CD4-positive, alpha-beta T cell treated with Interleukin-10 for 1 hour (primary cell): ENCODE measurements at places on chromosomes 4 and X.

GRCh38 chrX:44483965-44484606 lies 58.6 kb downstream of the FUNDC1 start:
- DNase-seq = no peak

DNA sequence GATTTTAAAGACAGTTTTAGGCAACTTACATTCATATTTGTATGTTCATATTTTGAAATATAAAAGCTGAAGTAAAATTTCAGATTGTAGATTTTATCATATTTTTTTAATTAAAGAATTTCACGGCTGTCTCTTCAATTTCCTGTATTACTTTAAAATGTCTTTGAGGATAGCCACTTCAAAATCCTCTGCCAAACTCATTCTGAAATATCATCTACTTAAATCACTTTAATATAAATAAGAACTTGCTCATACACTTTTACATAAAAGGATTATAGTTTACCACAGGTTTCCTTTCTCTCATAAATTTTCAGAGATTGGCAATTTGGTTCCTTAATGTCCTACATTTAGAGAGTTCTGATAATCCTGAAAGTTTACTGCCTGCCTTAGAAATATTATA lies 478.2 kb downstream of the ADGRL3 start:
- DNase-seq = no peak

- no peak for DNase-seq
Measured at GRCh38 chr4:185889585-185889984, 77.6 kb upstream of the SORBS2 start.

DNA sequence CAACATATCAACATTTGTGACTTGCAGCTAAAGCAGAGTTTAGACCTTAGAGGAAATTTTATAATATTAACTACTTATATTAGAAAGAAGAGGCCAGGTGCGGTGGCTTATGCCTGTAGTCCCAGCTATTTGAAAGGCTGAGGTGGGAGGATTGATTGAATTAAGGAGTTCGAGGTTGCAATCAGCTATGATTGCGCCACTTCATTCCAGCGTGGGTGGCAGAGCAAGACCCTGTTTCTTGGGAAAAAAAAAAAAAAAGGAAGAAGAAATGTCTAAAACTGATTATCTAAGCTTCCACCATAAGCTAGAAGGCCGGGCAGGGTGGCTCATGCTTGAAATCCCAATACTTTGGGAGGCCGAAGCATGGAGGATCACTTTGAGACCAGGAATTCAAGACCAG lies 42.0 kb upstream of the USP9X start:
- DNase-seq = no peak

DNA sequence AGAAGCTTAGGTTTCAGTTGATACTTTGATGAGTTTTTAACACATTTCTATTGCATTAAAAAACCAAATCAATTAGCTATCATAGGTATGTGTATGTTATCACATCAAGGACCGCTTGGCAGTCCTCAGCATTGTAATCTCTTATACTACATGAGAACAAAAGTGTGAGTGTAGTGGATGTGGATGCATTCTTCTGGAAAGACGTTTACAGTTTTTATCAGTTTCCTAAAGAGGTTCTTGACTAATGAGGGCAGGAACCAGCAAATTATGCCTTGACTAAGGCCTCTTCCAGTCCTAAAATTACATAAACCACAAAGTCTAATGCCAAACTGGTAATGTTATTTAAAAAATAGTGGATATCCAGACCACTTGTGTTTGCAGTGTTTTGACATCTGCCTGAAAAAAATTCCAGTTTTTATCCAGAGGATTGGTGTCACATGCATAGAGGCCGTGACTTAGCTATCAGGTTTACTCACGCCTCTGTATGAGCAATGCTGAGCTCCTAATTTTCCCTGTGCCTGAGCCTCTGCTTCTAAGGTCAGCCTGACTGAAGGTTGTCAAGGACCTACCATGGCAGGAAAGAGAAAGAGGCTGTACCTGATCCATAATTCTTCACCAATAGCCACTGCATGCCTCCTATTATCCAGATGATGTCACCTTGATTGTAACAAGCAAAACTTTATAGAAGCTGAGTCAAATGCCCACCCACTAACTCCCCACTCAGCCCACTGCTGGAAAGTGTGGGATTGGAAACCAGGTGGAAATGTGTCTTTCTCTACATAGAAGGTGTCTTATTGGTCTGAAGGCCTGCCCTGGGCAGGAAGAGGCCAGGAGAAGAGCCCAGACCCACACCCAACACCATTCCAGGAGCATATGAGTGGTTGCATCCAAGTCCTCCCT lies 68.7 kb downstream of the ENPP6 start:
- DNase-seq = no peak

- no peak for DNase-seq
Measured at GRCh38 chrX:45794995-45795337, 594.3 kb upstream of the DIPK2B start.

GRCh38 chr4:70559211-70559830 lies 32.7 kb upstream of the AMBN start:
- DNase-seq = peak; percentile 38

DNA sequence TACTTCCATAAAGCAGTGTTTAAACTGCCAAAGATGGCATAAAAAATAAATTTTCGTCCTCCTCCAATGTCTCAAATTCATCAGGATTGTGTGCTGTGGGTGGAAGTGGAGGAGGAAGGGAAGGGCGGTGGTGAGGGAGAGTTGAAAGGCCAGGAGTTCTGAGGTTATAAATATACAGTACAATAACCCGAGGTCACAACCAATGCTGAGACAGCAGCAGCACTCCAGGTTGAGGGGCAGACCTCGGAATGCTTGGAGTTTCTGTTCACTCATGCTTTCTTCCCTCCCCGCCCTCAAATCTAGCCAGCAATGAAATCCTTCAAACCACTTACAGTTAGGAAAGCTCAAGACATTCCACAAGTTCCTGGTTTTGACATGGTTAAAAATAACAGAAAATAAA lies 134.0 kb upstream of the SMAD1 start:
- DNase-seq = no peak

- DNase-seq = no peak
Measured at GRCh38 chrX:30618160-30618765, 35.0 kb upstream of the GK start.

GRCh38 chr4:1249148-1249730 lies 309 bp upstream of the CTBP1 start:
- DNase-seq = peak; percentile 88

- DNase-seq = peak; percentile 26
Measured at GRCh38 chr4:122150931-122151330, 1.2 kb upstream of the BLTP1 start.

DNA sequence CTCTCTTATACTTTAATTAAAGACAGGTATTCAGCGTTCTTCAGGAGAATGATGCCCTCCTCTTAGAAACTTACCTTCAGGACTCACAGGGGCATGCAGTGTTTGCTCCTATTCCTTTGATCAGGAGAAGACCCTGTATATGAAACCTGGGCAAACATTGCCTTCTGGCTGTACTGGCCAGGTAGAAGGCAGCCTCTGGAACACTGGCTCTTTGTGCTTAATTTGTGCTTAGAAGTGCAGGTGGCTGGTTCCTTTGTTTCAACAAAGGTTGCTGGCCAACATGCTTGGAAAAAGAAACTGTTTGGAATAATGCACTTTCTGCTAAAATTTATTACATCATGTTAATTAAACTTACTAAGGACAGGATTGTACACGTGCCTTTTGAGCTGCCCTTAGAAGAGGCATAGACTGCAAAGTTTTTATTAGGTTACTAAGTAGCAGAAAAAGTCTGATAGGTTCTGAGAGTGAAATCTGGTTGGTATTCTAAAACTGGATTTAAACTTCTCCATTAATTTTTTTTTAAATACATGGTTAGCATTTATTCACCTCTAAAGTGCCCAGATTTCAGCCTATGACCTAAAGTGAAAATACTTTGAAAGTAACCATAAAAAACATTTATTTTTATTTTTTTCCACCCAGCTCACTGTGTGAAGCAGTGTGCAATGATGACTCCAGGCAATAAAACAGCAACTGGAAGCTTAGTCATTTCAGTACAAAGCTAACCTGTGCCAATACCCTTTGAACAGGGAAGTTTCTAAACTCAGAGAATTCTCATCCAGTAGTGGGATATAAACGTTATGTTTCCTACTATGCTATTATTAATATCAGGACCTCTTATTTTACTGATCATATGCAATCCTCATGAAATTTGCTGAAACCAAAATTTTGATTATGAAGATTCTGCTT lies 11.3 kb downstream of the RASSF6 start:
- no peak for DNase-seq

- no peak for DNase-seq
Measured at GRCh38 chr4:141995056-141995455, 358.7 kb downstream of the IL15 start.

DNA sequence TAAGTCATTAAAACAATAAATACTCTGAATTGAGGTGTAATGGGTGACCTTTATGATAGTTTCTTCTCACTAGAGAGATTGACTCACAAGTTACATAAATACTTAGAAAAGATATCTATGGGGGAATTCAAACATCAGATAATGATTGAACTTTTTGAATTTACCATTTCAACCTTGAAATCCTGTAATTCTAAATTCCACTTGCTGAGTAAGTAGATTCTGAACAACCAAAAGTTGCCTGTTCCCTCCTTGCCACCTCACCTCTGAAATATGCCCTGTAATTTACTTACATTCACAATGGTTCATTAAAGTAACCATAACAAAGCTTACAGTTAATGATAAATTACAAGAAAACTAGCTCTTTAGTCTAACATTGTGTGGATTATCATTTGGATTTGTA lies 43.3 kb upstream of the SLC39A8 start:
- DNase-seq = no peak

DNA sequence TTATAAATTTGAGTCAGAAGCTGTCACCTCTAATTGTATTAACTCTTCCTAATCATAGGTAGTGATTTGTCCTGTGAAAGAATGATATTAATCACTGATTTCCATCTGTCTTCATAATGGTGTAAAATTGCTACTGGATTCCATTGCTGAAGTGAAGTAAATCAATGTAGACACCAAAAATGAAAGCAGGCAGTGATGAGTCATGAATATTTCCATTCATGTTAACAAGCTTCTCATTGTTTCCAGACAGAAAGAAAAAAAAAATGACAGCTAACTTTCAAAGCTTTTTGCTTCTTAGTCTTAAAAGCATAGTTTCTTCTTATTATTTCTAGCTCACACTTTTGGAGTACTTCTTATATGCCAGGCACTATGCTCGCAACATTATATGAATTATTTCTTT lies 21.5 kb downstream of the FAM114A1 start:
- DNase-seq = no peak

- no peak for DNase-seq
Measured at GRCh38 chr4:23741681-23742191, 148.1 kb downstream of the PPARGC1A start.

DNA sequence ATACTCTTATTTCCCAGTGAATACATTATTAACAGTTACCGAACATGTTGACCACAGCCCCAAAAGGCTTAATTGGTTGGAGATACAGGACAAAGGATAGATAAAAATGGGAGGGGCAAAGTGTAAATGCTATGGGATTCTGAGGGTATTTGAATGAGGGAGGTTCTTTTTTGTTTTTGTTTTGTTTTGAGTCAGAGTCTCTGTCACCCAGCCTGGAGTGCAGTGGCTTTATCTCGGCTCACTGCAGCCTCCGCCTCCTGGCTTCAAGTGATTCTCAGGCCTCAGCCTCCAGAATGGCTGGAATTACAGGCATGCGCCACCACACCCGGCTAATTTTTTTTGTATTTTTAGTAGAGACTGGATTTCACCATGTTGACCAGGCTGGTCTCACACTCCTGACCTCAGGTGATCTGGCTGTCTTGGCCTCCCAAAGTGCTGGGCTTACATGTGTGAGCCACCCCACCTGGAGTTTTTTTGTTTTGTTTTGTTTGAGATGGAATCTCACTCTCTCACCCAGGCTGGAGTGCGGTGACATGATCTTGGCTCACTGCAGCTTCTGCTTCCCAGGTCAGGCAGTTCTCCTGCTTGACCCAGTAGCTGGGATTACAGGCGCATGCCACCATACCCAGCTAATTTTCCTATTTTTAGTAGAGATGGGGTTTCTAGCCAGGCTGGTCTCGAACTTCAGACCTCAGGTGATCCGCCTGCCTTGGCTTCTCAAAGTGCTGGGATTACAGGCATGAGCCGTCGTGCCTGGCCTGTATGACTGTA lies 9.0 kb downstream of the UBE2K start:
- no peak for DNase-seq

- no peak for DNase-seq
Measured at GRCh38 chr4:53815281-53815680, 224.0 kb upstream of the LNX1 start.

- DNase-seq = peak; percentile 2
Measured at GRCh38 chr4:85842540-85842939, 367.6 kb downstream of the ARHGAP24 start.

DNA sequence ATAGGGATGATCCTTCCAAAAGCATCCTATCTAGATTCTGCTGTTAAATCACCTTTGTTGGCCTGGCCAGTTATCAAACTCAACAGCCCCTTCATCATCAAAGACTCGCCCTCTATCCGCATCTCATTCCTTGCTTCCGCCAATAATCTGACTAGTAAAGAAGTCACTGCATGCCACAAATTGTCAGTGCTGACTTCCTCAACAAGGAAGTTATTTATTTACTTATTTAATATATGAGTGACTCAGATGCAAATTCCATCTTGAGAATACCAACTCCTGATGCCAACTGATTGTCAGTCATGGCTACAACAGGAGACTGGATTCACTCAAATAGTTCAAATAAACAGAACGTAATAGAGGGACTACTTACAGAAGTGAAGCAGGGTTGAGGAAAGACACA lies 283.8 kb downstream of the TRIML1 start:
- no peak for DNase-seq

DNA sequence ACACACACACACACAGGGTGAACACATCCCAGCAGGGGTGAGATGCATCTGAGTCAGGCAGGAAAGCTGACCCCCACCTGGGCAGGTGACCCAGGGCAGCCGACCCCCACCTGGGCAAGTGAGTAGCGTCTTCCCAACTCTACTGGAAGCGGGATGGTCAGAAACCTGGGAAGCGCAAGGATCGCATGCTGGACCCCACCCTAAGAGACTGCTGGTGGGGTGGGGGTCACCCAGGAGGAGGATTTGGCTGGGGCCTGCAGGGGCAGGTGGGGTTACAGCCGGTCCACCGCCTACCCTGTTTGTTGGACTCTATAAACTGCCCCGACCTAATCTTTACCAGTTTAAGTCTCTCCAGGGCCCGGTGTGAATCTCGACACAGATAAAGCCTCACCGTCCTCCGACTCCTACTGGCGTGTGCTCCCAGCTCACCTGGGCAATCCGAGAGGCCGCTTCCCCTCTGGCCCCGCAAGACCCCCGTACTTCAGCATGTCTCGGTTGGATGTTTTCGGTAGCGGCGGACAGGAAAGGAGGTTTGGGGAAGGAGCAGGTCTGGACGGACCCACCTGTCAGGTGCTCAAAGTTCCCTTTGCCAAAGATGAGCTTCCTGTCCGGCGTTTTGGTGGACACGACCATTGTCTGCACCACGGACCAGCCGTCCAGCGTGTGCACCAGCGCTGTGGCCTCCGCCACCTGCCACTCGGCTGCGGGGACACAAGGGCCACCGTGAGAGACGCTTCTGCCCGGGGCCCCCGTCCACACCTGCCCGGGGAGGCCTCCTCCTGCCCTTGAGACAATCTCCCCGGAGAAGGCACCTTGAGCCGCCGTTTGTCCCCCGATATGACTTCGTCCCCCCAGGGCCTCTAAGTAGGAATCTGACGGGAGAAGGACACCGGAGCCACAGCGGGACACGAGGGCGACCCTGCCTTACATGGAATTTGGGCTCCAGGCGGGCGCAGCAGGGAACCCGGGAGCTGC lies 2.0 kb downstream of the GTPBP6 start:
- DNase-seq = no peak
